ENCODE measurements at places on chromosomes 2 and 18.

GRCh38 chr2:181554061-181554830 is 97.1 kb downstream of the ITGA4 start:
- peak; percentile 12 for DNase-seq

DNA sequence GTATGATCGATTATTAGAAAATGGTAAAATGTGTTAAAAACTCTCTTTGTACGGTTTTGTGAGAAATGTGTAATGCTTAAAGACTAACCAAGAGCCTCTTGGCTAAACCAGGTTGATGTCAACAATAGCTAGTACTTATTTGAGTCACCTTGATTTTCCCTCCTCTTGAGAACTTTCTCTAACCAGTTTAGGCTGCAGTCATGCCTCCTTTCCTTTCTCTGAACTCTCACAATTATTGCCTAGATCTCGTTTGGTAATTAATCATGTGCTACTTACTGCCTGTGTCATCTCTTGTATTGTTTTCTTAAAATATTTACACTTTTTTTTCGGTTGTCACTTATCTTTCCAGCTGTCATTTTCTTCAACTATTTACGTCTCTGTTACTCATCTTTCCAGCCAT is 1.1 kb upstream of the EPC2 start:
- DNase-seq: no peak

GRCh38 chr2:41111836-41112627 is 660.1 kb upstream of the SLC8A1 start:
- no peak for DNase-seq

DNA sequence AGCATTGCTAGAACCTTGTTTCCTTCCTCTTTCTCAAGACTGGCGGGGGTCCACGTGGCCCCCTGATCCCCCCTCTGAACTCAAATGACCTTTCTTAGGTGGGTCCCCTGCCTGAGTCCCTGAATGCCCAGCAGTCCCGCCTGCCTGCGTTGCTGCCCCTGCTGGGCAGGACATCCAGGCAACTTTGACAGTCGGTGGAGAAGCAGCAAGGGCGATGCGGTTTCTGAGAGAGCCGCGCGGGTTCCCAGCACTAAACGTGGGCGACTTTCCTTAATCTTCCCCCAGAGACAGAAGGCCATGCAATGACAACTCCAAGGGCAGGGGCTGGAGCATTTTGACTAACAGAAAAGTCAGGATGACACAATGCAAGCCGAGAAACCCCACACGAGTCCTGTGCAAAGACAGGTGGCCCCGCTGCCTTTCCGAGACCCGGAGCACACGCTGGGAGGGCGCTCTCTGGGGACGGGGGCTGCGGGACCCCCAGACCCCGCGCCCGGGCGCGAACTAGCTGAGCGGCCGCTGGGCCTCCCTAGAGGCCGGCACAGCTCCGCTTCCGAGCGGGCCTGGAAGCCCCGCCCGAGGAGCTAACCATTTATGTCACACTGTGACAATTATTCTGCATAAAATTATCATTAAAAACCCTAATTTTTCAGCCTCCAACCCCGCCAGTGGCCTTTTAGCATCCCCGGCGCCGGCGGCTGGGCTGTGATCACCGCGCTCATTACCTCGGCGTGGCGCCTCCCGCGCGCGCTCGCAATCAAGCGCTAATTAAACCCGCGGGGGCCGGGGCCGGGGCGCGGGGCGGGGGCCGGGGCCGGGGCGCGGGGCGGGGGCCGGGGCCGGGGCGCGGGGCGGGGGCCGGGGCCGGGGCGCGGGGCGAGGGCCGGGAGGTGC is 27.4 kb downstream of the ASB18 start:
- DNase-seq: no peak

- no peak for DNase-seq
These were observed 217.7 kb downstream of the MBD5 start for GRCh38 chr2:148238561-148238960.

- DNase-seq: no peak
These were observed 229.2 kb downstream of the EN1 start for GRCh38 chr2:118618279-118618678.

DNA sequence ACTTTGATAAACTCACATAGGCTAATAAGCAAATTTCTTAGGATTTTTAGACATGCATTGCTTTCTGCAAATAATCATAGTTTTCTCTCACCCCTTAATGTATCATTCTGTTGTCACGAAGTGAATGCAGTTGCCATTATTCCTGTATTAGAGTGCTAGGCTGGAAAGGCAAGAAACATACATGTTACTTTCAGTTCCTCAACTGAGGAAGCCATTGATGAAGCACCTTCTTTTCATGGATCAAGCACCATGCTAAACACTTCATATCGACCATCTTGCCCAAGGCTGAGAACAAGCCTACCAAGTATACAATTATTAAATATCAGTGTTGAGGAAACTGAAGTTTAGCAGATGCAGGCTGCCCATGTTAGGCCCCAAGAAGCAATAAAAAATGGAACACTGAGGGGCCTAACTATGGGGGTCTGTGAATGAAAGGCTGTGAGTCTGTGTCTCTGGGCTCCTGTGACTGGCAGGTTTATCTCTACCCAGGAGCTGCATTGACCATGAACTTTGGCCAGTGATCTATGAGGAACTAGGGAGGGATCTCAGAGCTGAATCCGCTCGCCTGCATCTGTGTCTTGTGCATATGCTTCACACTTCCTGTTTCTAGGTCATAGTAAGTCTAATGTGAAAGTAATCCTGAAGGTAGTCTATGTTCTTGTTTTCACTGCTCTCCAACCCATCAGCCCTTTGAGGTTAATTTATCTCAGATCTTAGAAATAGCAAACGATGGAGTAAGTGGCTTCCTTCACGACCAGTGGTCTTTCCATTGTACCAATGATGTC is 16.0 kb upstream of the TSPYL6 start:
- DNase-seq: no peak

DNA sequence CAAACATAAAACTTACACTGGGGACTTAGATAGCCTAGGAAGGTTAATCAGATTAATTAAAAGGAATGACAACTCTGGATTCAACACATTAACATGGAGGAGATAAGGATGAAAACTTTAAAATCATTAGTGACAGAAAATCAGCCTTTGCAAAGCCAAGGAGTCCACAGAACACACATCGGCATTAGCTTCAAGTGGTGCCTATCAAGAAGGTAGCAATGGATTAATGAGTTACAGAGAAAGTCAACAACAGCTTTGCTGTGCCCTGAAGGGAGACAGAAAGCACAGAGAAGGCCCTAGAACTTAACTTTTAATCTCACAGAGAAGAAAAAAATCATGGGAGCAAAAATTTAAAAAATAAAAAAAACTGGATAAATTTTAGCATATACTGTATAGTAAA is 88.6 kb downstream of the KCNH7 start:
- no peak for DNase-seq
